ENCODE measurements at places on chromosomes 5 and 9. TPM values are rescaled to one million over a fixed set of nuclear protein-coding genes. Genes with fewer than 3 reads are reported as not detected.

DNA sequence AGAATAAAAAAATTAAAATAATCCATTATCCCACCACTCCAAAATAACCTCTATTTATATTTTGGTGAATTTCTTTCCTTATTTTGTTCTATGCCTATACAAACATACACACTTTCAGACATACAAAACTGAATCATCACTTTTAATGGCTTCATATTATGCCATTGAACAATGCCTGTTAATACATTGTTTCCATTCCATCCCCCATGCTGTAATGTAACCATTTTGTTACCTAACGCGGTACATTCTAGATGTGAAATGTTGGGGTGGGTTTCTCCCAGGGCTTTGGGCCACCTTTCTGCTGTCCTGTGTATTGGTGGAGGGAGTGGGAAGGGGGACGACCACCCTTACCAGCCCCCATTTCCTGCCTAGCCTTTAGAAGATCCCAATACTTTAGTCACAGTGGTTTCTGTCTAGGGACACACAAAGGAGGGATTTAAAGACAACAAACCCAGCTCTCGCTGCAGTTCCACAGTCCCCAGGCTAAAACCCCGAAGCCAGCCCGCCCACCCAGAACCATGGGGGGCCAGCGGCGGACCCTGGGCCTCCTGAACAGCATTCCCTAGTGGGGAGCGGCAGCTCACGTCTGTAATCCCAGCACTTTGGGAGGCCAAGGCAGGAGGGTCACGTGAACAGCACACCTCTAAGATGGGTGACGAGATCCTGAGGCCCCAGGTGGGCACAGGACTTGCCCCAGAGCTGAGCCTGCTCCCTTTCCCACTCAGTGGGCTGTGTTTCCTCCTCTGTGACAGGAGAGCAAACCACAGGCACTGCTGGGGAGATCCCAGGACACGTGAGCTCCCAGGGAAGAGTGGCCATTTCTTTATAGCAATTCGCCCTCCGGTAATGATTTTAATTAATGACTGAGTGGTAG lies 56.9 kb upstream of the STXBP1 start:
- DNase-seq = no peak

DNA sequence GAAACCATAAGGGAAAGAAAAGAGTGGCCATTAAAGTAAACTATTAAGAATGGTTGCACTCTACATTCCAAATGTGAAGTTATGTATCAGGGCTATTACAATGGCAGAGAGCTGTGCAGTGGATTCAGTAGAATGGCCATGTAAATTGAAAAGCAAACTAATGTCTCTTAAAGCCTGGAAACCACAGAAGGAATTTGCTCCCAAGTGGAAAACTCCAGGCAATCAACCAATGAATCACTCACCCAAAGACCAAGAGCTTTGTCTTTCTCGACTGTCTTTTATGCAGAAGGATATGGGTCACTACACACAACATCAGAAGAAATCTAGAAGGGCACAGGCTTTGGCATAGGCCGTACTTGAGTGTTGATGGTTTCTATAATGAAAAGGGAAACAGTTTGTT lies 114.9 kb downstream of the TLE1 start:
- DNase-seq = no peak

DNA sequence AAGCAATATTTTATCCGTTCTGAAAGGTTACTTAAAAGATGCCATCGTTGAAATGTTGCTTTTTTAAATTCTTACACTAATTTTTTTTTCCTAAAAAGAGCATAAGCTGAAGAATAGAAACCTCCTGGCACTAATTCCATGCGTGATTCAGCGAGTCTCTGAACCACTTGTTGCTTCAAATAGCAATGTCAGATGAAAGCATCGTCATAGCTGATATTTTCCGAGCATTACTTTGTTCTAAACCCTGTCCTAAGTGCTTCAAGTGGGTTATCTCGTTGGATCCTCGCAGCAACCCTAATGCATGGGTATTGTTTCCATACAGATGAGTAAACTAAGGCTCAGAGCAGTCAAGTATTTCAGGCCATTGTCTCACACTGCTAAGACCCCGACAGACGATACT lies 79.7 kb downstream of the CDH6 start:
- DNase-seq = no peak

DNA sequence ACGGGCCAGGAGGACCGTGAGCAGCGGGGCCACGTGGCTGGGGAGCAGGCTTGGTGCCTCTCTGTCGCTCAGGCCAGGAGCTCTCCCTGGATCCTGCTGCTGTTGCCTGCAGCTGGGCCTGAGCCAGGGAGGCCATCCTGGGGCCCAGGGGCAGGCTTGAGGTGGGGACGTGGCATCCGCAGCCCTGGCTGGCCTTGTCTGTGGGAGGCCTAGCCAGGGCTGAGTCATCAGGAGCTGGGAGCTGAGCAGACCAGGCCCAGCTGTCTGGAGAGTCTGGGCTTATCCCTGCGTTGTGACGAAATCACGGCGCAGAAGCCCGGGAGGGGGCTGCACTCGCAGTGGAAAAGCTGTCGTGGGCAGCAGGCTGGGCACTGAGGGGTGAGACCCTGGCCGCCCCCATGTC lies 138.8 kb upstream of the COL5A1 start:
- no peak for DNase-seq

GRCh38 chr5:96037128-96037527 lies 75.5 kb upstream of the ELL2 start:
- no peak for DNase-seq

DNA sequence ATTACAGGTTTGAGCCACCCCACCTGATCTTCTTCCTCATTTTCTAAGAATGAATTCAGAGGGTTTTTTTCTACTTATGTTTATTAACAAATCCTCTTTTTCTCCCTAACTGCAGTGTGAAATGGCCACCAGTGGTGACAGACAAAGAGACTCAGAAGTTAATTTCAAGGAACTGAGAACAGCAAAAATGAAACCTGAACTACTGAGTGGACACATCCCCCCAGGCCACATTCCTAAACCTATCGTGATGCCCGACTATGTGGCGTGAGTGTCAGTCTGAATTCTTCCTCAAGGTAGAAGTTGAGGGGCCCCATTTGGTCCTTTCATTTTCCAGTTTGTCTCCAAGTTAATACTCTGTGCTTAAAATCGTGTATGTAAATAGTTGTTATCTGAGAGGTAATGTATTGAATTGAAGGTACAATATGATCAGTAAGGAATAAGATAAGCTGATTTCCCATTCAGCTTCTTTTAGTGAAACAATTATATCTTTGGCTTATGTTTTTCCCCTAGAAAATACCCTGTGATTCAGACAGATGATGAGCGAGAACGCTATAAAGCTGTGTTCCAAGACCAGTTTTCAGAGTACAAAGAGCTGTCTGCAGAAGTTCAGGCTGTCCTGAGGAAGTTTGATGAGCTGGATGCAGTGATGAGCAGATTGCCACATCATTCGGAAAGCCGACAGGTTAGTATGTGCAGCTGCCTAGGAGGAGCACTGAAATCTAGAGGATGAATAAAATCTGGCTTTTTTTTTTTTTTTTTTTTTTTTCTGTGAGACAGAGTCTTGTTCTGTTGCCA lies 17.7 kb downstream of the MARVELD2 start:
- no peak for DNase-seq

- DNase-seq = no peak
Observed at GRCh38 chr9:97860451-97861147, 7.6 kb downstream of the FOXE1 start.

DNA sequence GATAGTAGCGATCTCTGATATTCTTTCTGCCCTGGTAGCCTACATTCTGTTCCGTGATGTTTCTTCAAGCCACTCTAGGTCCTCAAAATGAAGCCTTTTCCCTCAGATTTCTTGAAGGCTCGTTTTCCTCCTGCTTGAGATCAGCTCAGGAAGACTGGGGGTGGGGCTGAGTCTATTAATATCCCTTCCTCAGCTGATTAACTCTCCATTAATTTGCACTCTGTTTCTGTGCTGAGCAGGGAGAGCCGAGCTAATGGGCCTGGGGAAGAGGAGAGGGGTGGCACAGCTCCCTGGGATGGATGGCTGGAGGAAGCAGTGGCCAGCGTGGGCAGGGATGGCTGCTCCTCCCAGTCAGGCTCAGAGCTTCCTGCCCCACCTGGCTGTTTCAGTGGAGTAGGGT lies 93.3 kb downstream of the PPARGC1B start:
- no peak for DNase-seq

- no peak for DNase-seq
Observed at GRCh38 chr5:163916861-163917260, 411.4 kb downstream of the MAT2B start.

- no peak for DNase-seq
Observed at GRCh38 chr5:117463881-117464570, 889.4 kb upstream of the SEMA6A start.

GRCh38 chr5:159987031-159987674 lies 21.8 kb upstream of the TTC1 start:
- DNase-seq = peak; percentile 21

GRCh38 chr5:141565826-141566570 lies 52.8 kb downstream of the DIAPH1 start:
- no peak for DNase-seq

GRCh38 chr5:112535356-112535755 lies 116.3 kb upstream of the EPB41L4A start:
- no peak for DNase-seq

GRCh38 chr9:94714494-94714893 lies 12.0 kb upstream of the AOPEP start:
- DNase-seq = no peak

DNA sequence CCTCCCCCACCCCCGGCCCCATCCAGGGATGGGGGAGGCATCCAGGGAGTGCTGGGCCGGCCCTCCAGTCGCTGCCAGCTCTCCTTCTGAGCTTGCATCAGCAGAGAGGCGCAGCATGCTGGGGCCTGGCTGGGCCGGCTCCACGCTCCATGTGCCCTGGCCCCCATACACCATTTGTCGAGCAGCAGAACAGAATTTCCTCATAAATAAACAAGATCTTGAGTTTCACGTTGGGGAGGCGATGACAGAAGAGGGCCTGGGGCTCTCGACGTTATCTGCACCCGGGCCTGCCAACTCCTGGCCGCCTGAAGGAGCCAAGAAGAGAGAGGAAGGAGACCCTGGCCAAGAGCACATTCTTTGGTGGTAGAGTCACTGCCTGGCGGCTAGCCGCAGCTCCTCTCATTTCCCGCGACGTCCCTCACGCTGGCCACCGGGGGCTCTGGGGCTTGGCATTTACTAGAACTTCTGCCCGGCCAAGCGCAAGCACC lies 177.0 kb downstream of the FGF18 start:
- DNase-seq = no peak

- DNase-seq = no peak
Observed at GRCh38 chr9:3848445-3849114, 322.8 kb upstream of the RFX3 start.

DNA sequence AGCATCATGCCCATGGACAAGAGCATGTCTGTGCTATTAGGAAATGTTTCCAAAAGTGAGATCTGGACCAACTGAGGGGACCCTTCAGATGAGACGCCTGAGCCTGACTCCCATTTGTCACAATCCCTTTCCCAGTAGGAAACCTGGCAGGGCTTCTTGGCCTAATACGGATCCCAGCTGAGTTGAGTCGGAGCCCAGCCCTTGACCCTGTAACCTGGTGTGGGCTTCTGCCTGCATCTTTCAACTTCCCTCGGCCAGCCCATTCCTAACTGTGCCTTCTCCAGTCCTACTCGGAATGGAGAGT lies 148.3 kb downstream of the IRX2 start:
- no peak for DNase-seq

DNA sequence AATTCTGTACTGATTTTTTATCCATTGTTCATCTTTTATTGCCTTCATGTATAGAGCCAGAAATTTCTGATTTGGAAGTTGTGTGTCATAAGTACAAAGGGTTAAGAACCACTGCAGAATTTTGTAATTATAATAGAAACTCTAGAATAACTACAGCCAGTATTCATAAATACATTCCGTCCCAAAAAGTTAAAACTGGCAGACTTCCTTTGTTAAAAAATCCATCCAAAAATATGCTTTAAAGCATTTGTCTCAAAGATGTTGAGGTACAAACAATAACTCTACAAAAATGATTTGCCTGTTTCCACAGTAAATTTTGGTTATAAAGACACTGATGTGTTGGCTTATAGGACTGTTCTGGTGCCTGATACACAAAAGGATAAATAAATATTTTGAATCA lies 436.6 kb downstream of the DTWD2 start:
- no peak for DNase-seq

DNA sequence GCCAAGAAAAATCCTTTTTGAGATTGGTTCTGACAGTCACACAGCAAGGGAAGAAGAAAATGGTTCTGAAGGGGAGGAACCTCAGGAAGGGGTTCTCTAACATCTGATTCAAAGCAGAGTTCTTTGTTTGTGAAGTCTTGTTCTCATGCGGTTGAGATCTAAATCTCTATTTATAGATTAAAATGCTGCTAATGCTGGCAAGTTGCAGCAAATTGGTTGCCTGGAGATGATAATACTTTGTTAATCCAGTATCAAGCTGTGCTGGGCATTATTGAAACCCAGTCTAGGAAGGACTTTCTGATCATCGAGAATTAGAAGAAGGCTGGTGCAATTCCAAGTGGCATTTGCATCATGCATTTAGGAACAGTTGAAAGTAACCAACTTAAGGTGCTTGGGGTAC lies 34.0 kb upstream of the SLC28A3 start:
- no peak for DNase-seq

- DNase-seq = no peak
Observed at GRCh38 chr5:116629168-116629567, 54.5 kb upstream of the SEMA6A start.

NUTM2F gene
- not detected for total RNA-seq

NMUR2 gene
- not detected for total RNA-seq

RLN2 gene
- total RNA-seq = not detected

C9orf153 gene
- total RNA-seq = 0.66 TPM

CSNK1A1 gene
- total RNA-seq = 159 TPM

SEPTIN8 gene
- 48.3 TPM for total RNA-seq

NEUROG1 gene
- total RNA-seq = not detected

CDC25C gene
- 0.60 TPM for total RNA-seq

CMBL gene
- 7.4 TPM for total RNA-seq

HNRNPK gene
- total RNA-seq = 354 TPM

CDX1 gene
- 0.22 TPM for total RNA-seq

ABL1 gene
- total RNA-seq = 105 TPM

Data from tibial nerve (tissue), 4 donors.